ENCODE measurements at places on chromosomes 1 and 21.

- DNase-seq: no peak
These were observed 8.3 kb downstream of the EPHX1 start for GRCh38 chr1:225818229-225818628.

DNA sequence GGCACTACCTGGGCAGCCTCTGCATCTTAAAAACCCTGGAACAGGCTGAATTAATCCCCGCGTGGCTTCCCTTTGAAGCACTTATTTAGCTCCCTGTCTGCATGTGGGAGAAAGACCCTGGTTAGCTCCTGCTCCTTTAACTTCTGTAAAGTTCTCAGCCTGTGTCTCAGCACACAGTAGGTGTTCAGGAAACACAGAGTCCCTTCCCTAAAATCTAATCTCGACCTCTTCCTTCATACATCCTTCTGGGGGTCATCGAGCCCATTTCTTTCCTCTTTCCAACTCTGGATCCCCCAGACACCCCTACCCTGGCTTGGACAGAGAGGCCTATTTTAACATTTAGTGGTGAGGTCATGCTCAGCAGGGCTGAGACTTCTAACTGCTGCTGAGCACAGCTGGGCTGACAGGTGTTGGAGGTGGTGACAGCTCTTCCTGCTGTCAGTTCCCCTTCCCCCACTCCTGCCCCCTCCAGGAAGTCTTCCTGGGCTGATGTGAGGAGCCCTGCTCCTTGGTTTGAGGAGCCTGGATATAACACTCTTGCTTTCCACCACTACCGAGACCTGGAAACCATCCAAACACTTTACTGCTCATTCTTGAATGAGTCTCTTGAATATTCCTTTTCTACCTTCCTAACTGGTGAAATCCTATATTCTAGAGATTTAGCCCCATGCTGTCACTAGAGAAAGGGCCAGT, 5.3 kb downstream of the E2F2 start:
- no peak for DNase-seq

DNA sequence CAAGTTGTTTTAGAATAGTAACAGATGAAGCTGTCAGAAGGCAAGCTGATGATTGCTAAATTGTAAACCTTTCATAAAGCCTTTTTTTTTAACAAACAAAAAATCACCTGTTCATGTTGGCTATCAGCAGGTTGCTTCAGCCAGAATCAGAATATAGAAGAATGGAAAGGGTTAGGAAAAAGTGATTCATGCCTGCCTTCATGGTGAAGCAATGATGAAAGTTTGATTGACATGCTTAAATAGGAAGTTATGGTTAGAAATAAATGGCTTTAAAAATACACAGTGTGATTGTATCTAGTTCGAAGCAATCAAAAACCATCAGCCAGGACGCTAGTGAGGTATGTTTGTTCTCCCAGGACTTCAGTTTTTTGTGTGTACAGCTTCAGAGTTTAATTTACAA, 37.9 kb downstream of the GABPA start:
- no peak for DNase-seq

GRCh38 chr1:56780128-56780750, 39.0 kb downstream of the FYB2 start:
- DNase-seq: no peak

GRCh38 chr1:203722909-203723308, 42.1 kb upstream of the LAX1 start:
- no peak for DNase-seq

DNA sequence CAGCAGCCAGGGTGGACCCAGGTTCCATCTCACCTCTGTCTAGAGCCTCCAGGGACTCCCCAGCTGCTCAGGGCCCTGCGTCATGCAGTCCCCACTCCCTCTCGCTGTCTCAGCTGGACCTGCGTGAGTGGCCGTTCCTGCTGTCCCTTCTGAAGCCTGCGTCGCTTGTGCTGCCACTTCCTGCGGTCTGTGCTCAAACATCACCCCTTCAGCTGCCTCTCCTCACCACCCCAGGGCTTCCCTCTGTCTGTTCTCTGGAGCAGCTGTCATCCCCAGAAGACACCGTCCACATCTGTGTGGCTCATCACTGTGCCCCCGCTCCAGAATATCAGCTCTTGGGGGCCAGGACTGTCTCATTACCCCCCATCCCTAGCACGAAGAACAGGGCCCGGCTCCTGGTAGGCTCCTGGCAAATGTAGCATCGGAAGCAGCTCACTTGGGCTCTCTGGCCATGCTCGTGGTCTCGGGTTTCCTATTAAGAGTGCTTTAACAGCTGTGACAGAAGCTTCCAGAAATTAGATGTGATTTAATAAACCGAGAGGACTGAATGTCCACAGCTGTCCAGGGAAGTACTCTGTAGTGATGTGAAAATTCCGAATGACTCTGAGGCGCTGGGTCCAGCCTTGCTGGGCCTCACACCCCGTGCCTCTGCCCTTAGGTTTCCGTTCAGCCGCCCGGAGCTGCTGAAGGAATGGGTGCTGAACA, 3.3 kb downstream of the THAP3 start:
- DNase-seq: no peak

GRCh38 chr1:42740851-42741580, 980 bp upstream of the CLDN19 start:
- no peak for DNase-seq

DNA sequence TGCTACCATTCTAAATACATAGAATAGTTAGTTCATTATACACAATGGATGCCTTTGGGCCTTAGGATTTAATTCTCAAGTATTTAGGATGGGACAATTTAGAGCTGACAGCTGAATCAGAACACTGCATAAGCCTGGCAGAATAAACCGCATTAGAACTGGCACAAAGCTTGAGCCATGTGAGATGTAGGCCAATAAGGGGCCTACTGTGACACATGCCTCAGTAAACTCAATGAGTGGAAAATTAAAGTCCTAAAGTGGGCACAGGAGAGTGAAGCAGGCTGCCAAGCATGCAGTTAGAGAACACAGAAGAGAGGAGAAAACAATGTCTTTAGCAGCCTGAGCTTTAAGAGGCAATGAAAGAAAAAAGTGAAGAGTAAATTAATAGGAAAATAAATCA, 24.3 kb downstream of the SCYL3 start:
- DNase-seq: no peak

- no peak for DNase-seq
These were observed 14.8 kb upstream of the GPR88 start for GRCh38 chr1:100523038-100523652.

DNA sequence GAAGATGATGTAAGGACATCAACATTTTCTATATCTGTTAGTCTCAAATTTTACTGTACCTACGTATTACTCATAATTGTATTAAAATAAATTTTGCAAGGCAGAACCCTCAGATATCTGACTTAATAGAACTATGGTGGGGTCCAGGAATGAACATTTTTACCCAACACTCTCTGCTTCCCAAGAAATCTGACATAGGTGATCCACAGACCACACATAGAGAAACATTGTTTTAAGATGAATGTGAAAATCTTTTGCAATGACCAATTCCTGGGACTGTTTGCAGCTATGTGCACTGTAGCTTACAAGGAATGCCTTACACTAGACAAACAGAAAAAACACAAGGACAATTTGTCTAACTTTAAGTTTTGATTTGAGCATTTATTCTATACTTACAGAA, 645.6 kb upstream of the ADGRL2 start:
- DNase-seq: no peak

DNA sequence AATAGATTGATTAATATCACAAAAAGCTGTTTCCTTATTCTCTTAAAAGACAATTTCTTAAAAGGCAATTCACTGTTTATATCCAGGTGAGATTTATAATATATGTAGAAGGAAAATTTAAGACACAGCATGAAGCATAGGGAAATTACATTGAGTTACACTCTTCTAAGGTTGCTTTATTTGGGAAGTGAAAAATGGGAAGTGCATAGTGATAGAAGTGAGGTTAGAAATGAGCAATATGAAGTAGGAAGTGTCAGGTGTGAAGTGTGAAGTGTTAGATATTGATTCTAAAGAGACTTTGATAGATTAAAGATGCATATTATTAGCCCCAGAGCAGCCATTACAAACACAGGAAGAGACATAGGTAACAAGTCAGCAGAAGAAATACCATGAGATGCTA, 40.3 kb downstream of the FH start:
- no peak for DNase-seq

DNA sequence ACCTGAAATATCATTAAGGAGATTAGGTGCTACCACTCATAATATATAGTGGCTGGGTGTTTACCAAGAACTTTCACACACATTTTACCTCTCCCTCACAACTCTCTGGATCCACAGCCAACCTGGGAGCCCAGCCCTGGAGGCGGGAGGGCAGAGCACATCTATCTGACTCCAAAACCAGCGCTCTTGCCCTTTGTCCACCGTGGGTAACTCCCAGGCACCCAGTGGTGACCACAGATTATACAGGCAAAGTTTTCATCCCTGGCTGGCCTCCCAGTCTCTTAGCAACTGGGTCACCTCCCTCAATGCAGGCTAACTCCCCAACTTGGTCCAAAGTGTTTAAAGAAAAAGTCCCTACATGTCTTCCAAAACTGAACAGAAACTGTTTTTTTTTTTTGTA, 2.4 kb downstream of the PAQR7 start:
- no peak for DNase-seq

- DNase-seq: no peak
These were observed 29.6 kb downstream of the RAP1A start for GRCh38 chr1:111649227-111649626.

GRCh38 chr1:177984136-177984525, 14.3 kb upstream of the SEC16B start:
- DNase-seq: no peak

DNA sequence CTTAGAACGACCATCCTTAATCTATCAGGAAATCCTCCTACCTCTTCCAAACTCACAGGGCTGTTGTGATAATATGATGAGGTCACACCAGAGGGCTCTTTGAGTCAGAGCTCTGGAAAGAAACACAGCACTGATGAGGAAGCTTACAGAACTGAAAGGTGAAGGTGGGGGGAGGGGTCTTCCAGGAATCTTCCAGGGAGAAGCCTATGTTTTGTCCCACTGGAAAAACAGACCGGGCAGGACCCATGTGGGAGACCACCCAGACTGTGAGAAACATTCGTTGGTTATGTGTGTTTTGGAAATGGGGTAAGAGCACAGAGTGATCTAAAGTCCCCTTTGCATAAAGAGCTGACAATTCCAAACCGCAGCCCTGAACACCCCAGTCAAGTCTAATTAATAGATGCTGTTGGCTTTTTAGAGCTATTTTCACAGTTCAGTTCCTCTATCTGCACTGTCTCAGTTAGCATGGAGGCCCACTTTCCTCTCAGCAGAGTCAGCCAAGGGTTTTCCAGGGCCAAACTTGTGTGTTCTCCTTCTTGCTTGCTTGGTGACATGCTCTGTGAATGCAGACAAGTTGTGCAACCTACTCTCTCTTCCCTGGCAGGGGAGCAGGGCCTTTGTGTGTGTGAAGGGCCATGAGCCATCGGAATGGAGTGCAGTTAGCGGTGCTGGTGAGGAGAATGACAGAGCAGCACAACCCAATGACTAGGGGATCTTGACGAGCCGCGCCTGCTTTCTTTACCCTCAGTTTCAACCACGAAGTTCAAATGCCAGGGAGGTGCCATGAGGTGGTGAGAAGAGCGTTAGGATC, 12.3 kb downstream of the PHLDA3 start:
- no peak for DNase-seq

GRCh38 chr1:32525053-32525452, 14.2 kb upstream of the ZBTB8A start:
- DNase-seq: no peak

- DNase-seq: no peak
These were observed 124.2 kb upstream of the B3GALT2 start for GRCh38 chr1:193310564-193310963.

- DNase-seq: no peak
These were observed 213.2 kb upstream of the TMEM51 start for GRCh38 chr1:14940285-14940870.

DNA sequence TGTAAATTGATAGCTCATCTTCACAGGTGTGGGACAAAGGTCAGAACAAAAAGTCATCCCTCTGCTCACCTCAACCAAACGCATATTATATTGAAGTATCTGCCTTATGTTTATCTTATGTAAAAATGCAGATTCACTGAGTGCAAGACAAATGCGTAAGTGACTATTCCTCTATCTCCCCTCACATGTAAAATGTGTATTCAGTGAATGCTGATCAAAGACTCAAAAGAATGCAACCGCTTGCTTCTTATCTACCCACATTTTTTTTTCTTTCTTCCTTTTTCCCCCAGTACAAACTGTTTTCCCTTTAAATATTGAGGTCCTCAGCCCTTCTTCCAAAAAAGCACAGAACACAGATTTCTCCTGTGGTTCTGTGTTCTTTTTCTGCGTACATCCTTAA, 1882.9 kb downstream of the NCAM2 start:
- no peak for DNase-seq

DNA sequence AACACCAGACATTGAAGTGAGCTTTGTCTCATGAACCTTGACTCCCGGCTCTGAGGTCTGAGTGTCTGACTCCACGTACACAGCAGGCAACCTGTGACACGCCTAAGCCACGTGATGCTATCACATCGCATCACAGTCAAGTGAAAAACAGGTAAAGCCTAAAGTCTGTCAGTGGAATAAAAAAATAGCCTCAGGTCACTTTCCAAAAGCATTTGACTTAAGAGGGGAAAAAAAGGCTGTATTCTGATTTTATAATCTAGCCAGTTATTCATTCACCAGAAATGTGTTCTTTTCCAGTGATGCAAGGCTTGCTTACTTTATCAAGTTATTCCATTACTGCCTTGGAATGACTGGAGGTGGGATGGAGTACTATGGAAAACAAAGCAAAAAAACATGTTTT, 163.2 kb upstream of the HMCN1 start:
- no peak for DNase-seq

GRCh38 chr1:74748960-74749359, 16.0 kb downstream of the TYW3 start:
- DNase-seq: no peak

DNA sequence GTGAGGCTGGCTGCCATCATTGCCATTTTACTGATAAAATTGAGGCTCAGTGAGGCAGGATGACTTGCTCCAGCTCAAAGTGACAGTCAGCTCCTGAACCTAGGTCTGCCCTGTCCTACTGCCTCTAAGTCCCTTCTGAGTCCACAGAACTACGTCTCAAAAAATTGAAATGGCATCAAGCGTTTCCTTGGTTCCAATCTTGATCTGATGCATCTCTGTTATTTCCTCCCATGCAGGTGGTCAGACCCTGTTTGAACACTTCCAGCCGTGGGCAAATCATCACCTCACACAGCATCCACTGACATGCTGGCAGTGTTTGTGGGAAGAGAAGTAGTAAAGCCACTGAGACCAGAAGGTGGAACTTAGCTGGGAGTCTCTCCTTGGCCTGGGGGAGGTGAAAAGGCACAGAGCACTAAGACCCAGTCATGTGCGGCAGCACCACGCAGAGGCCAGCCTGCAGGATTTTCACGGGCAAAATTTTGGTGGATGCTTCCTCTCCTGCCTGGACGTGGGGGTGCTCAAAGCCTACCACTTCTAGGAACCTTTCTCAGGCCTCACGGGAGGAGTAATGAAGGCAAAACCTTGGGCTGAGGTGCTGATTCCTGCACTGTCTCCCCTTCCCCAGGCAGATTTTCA, 7.8 kb upstream of the CPLANE2 start:
- DNase-seq: no peak

- no peak for DNase-seq
These were observed 1512.2 kb downstream of the KCNT2 start for GRCh38 chr1:195096051-195096521.

GRCh38 chr1:39407896-39408640, 83.4 kb upstream of the BMP8A start:
- DNase-seq: no peak

Measured in stimulated activated CD8-positive, alpha-beta memory T cell treated with anti-CD3 and anti-CD28 coated beads, Interleukin-4, amount 100 ng/mL, for 4 hours (primary cell).